Fibroblast of mammary gland (primary cell): ENCODE measurements at places on chromosomes 4 and X.

DNA sequence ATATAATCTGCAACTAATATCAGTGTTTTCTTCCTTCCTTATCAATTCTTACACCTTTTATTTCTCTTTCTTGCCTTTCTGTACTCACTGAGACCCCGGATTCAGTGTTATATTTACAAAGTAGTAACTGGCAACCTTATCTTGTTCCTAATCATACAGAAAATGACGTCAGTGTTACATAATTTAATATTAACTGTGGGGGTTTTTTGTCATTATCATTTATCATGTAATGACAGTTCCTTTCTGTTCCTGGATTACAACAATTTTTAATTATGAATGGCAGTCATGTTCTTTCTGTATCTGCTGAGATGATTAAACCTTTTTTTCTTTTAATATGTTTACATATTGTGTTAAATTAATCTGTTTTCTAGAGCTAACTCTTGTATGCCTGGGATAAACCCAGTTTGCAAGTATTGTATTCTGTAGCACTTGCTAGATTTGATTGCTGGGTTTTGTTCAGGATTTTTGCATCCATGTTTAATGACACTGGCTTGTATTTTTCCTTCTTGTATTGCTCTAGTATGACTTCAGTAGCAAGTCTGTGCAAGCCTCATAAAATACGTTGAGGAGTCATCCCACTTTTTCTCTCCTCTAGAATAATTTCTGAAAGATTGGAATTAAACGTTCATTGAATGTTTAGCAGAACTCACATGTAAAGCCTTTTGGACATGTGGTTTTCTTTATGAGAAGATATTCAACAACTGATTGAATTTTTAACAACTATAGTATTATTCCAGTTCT is 10.4 kb upstream of the HSPA4L start:
- no peak for DNase-seq

GRCh38 chr4:89753601-89754066 is 83.3 kb downstream of the SNCA start:
- peak; percentile 100 for DNase-seq

GRCh38 chrX:29071525-29072320 is 484.5 kb downstream of the IL1RAPL1 start:
- peak; percentile 32 for DNase-seq

GRCh38 chrX:130083107-130083490 is 27.2 kb downstream of the ELF4 start:
- DNase-seq, result no peak

DNA sequence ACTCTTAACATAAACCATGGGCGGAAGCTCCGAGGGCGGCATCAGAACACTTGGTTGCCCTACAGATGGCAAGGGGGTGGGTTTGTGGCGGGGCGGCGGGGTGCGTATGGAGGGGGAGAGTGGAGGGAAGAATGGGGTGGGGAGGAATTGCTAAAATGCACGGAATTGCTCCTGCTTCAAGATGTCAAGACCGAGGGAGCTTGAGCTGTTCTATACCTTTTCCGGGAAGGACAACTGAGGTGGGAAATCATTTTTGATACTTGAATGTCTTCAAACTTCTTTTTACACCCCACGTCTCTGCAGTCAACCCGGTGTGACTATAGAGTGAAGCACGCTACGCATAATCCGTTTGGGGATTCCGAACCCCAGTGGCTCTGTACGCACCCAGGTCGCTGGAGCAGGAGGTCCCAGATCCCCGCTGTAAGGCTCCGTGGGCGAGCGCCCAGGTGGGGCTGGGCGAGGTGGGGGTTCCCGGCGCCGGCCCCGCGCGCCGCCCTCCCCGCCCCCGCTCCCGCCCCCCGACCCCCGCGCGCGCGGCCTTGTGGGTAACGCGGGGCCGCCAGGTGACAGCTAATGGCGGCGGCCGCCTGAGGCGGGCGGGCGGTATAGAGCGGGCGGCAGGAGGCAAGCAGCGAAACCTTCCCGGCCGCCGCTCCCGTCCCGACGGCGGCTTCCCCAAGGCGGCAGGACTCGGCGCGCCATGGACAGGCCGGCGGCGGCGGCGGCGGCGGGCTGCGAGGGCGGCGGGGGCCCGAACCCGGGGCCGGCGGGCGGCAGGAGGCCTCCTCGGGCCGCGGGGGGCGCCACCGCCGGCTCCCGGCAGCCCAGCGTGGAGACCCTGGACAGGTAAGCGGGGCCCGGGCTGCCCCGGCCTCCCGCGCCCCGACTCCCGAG is at the start of gene MTMR1:
TSS of gene MTMR1 (plus strand) at position 566 of the 894 bp plus-strand sequence. CDS start at position 701, 135 bp downstream.
- DNase-seq, result no peak

DNA sequence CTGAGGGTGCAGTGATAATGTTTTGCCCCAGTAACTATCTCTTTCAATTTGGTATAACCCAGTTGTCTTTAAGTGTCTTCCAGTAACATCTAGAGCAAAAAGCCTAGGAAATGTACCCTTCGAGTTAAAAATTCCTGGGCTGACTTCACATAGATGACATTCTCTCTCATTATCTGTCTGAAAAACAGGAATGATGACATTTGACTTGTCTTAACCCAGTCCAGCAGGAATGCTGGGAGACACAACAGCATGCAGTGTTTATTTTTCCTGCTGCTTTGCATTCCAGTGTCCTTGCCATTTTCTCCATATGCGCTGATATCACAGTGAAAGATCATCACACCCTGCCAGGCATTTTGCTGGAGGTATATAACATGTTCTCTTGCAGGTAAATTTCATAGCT is 130.0 kb downstream of the SOWAHB start:
- no peak for DNase-seq
